ENCODE measurements at places on chromosomes 13 and 19. TPM values are rescaled to one million over a fixed set of nuclear protein-coding genes. Genes with fewer than 3 reads are reported as not detected.

Gene CLEC11A
- total RNA-seq = 0.71 TPM

GRCh38 chr13:112756511-112756966 lies 66.7 kb downstream of the ATP11A start:
- H3K27me3 ChIP-seq = no peaks in the 10 kb centered on the region
- peaks cover 16% of the 10 kb centered on the region for H3K4me1 ChIP-seq
- DNase-seq = no peak
- H3K4me3 ChIP-seq = no peak overlapping the region
- no peak overlapping the region for H3K27ac ChIP-seq
- no peaks in the 10 kb centered on the region for H3K36me3 ChIP-seq

- H3K36me3 ChIP-seq = peaks cover 23% of the 10 kb centered on the region
- DNase-seq = no peak
- peak overlapping the region; percentile 73 for H3K4me3 ChIP-seq
- H3K27ac ChIP-seq = no peak overlapping the region
- H3K4me1 ChIP-seq = peaks cover 64% of the 10 kb centered on the region
- H3K27me3 ChIP-seq = no peaks in the 10 kb centered on the region
Observed at GRCh38 chr13:113491418-113491883, 940 bp upstream of the DCUN1D2 start.

DNA sequence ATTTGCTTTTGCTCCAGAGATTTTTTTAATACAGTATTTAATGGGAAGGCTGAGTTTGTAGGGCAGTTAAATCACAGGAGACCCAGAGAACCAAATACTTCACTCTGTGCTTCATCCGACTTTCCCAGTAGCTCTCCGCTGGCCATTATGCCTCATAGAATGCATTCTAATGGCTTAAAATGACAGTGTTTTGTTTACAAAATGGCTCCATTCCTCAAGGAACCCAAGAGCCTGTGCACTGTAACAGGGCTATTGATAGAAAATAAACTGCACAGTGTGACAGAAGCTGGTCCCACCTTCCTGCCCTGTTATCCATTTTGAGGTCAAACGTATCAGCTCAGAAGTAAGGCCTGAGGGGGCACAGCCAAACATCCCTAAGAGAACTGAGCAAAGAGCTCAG lies 136.5 kb downstream of the RAP2A start:
- DNase-seq = no peak
- H3K27ac ChIP-seq = no peak overlapping the region
- H3K27me3 ChIP-seq = peaks cover 11% of the 10 kb centered on the region
- H3K4me3 ChIP-seq = no peak overlapping the region
- no peaks in the 10 kb centered on the region for H3K36me3 ChIP-seq

- no peaks in the 10 kb centered on the region for H3K36me3 ChIP-seq
- H3K4me3 ChIP-seq = peak overlapping the region; percentile 52
- peaks cover 12% of the 10 kb centered on the region for H3K4me1 ChIP-seq
- H3K27me3 ChIP-seq = peaks cover 1% of the 10 kb centered on the region
Observed at GRCh38 chr19:2543463-2544442, 67.8 kb downstream of the GADD45B start.
